HS-27A (cell line): ENCODE measurements at places on chromosomes 1 and 21.

DNA sequence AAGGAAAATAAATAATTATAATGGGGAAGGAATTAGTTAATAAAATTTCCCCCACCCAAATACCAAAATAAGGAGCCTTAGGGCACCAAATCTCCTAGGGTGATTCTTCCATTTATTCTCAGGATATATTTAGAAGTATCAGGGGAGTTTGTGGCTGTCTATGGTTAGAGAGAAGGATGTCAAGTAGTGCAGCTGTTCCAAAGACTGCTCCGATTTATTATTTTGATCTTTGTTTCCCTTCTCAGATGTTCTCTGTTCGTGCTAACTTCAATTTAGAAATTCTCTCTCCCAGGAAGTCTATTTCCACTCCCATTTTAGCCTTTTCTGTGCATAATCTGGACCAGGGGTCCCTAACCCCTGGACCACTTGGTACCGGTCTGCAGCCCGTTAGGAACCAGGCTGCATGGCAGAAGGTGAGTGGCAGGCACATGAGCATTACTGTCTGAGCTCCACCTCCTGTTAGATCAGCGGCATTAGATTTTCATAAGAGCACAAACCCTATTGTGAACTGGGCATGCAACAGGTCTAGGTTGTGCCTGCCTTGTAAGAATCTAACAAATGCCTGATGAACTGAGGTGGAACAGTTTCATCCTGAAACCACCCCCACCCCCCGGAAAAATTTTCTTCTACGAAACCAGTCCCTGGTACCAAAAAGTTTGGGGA is 9.3 kb upstream of the MAST2 start:
- DNase-seq, result no peak

GRCh38 chr1:55426156-55426555 is 211.0 kb upstream of the USP24 start:
- DNase-seq, result no peak

- DNase-seq, result no peak
Observed at GRCh38 chr1:96164053-96164452, 557.5 kb upstream of the PTBP2 start.

DNA sequence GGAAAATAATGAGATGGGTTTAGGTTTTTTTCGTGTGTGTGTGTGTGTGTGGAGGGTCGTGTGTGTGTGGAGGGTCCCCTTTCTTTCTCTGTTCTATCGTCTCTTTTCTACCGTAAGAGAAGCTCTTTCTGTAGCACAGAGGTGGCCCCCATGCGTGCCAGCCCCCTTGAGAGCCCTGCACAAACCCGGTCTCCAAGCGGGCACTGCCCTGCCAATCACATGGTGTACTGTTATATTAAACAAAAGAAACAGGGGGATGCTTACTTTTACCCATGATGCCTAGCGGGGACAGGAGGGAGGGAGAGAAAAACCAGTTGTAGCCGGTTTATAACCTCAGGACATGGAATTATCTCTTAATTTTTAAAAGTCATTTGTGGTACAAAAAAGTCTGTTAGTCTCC is 41.0 kb downstream of the GATAD2B start:
- DNase-seq, result no peak

DNA sequence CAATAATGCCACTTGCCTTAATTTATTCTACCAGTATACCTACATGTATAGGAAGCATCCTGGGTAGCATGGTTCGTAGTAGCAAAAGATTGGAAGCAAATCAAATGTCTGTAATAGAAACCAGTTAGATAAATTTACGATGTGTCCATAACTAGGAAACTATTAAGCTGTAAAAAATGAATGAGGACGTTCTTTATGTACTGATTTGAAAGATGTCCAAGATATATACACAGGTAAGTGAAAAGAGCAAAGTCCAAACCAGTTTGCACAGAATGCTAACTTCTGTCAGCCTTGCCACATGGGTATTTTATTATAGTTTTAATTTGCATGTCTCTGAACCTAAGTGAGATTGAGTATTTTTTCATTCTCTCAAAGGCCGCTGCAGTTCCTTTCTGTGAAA is 251.8 kb upstream of the IRF2BP2 start:
- DNase-seq, result no peak

GRCh38 chr1:245463392-245464165 is 308.8 kb downstream of the KIF26B start:
- no peak for DNase-seq

DNA sequence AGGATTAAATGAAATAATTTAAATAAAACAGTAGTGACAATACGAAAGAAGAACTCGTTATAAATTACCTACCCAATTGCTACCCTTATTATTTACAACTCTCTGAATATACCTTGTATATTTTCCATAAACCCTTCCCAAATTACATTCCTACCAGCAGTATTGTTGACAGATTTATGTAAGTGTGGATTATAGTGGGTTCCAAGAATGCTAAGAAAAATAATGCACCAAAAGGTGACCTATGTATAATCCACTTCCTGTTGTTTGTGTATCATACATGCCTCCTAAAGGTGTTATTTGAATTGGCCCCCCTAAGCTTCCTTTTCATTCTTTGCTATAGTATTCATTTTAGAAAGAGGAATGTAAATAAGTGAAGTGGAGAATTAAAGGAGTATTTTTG is 33.2 kb upstream of the CXADR start:
- no peak for DNase-seq

DNA sequence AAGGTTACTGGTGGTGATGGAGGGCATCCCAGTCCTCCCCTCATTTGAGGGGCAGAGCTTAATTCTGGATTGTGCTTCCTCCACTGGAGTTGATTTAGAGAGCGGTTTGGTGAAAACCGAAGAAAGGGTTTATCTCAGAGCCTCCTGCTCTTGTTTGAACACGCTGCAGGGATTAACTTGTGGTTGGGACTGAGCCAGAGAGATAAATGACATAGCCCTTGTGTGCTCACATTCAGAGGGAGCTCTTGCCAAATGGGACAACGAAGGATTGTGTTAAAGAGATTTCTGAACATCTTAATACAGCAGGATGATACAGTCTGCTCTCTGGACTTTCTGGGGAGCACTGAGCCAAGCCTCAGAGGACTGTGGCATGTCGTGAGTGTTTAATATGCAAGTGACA is 308.2 kb downstream of the DISC1 start:
- DNase-seq, result no peak

DNA sequence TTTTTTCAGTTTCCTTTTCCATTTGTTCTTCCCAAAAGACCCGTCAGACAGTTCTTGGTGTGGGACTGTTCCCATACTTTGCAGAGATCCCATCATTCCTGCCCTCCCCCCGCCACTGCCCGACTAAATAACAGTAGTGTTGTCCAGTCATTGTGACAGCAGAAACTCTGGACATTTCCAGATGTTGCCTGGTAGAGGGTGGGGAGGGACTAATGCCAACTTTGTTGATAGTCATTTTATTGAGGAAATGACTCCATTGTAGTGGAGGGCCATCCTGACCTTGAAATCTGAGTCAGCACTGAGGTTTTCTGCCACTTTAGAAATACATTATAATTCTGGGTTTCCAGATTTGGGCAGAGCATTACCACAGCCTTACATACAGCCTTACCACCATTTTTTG is 85.4 kb downstream of the CEP350 start:
- DNase-seq, result peak; percentile 43

DNA sequence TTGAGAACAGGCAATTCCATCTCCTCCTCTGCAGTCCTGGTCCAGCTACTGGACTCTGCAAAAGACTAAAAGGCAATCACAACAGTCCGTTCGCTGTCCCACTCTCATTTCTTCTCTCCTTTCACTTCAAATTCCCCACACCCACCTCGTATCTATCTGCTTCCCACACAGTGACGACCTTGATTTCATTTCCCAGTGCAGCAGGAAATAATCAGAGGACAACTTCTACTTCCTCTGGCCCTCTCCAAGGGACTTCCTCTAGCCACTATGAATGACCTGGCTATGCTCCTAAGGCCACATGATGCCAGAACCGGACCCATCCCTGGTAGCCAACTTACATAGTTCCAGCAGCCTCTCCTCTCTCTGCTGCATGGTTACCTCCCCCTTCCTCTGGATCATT is 8.0 kb downstream of the NOL9 start:
- no peak for DNase-seq

DNA sequence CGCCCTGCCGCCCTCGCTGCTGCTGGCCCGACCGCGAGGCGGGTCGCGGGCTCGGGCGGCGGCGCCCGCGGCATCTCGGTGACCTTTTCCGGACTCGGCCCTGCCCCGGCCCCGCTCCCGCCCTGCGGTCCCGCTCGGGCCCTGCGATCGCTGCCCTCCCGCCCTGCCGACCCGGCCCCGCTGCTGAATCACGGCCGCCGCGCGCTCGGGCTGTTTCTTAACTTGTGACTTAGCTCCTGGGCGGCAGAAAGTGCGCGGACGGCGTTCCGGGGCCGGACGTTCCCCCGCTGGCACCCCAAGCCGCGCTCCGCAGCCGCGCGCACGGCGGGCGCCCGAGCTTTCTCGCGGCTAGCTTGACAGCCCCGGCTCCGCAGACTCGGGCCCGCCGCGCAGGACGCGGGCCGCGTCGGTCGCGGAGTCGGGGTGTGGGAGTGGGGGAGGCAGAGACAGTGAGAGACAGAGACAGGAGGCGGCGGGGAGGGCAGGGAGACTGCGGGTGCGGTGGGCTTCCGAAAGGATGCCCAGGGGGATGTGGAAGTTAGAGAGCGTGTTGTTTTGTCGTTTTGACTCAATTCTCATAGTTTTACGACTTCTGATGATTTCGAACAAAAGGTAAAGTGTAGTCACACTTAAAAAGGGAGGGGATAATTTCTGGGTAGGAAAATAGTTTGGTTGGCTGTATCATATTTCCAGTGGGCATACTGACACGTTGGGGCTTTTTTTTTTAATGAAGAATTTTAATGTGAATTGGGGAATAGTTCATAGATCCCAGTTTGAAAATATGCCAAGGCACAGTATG is 49.8 kb downstream of the PRDM2 start:
- DNase-seq, result no peak
